ENCODE measurements at places on chromosomes 6 and 20.

DNA sequence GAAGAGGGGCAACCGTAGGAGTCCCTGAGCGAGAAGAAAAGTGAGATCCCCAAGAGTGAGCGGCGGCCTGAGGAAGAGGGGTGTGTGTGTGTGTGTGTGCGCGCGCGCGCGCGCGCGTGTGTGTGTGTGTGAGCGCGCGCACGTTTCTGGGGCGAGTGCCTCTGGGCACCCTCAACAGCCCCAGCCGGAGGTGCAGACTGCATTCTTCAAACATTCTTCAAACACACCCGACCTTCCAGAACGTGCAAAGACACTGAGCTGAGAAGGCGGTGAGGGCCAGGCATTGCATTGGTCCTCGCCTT is 76.2 kb upstream of the FOXP4 start:
- DNase-seq, result no peak

GRCh38 chr6:15489261-15489962 is 173.4 kb downstream of the DTNBP1 start:
- DNase-seq, result no peak

DNA sequence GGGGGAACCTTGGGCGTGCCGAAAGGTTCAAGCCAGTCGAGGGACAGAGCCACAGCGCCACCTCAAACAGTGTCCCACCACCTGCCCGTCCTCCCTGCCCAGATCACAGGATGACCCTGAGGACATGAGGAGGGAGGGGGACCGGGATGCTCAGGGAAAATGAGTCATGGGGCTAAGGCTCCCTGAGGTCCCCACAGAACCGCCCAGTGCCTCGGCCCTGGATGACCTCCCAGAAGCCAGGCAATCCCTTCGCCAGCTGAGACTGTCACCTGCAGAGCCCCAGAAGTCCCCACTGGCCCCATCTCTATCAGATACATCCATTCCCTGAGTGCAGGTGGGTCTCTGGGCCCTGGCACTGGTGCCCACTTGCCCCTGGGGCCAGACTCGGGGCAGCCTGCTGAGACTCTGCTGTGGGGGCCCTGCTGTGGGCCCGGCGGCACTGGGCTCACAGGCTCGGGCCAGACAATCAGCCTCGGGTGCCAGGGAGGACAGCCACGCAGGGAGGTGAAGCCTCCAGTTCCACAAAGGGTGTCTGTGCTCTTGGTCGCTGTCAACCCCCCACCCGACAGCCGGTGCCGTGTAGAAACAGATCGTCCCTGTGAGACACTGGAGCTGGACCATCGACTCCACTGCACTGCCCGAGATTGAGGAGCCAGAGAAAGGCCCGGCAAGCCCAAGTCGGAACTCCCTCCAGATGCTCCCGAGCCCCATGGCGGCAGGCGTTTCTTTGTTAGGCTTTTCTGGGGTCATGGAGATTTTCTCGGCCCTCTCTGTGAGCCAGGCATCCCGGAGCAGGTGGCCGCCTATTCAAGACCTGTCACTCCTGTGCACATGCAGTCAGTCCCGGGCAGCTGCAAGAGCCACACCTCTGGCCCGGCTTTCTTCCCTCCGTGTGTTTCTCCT is 26.1 kb downstream of the PXDC1 start:
- no peak for DNase-seq

GRCh38 chr6:31538805-31539400 is 2.9 kb downstream of the DDX39B start:
- no peak for DNase-seq

DNA sequence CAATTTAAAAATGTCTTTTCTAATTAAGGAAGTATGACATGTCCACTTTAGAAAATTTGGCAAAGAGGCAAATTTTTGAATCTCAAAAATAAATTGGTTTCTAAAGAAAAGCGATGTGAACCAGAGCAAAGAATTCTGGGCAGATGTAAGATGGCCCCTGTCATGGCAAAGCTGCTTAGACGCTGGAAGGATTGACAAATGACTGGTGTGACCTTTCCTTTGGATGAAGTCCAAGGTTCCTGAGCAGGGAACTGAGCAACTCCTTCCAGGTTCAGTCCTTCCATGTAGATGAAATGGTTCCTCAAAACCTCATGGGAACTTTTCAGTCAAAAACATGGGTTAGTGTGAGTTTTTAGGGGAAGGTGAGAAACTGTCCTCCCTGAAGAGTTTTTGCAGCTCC is 25.1 kb downstream of the BRPF3 start:
- DNase-seq, result no peak

DNA sequence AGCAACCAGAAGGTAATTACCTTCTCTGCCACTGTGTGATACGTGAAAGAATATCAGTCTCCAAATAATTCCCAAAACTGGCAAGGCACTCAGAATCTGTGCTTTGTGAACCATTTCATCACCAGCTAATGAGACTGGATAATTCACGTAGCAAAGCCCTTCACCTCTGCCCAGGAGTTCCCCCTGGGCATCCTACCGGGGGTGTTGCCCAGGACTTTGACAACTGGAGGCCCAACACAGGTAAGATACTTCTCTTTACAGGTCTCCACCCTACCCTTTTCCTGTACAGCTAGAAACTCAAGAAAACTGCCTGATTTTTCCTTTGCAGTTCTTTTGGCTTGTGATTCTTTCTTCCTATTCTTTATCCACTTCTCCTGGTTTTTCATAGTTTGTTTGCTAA is 2.7 kb upstream of the CD24 start:
- DNase-seq, result no peak

GRCh38 chr6:168418711-168419121 is 22.3 kb upstream of the SMOC2 start:
- no peak for DNase-seq

DNA sequence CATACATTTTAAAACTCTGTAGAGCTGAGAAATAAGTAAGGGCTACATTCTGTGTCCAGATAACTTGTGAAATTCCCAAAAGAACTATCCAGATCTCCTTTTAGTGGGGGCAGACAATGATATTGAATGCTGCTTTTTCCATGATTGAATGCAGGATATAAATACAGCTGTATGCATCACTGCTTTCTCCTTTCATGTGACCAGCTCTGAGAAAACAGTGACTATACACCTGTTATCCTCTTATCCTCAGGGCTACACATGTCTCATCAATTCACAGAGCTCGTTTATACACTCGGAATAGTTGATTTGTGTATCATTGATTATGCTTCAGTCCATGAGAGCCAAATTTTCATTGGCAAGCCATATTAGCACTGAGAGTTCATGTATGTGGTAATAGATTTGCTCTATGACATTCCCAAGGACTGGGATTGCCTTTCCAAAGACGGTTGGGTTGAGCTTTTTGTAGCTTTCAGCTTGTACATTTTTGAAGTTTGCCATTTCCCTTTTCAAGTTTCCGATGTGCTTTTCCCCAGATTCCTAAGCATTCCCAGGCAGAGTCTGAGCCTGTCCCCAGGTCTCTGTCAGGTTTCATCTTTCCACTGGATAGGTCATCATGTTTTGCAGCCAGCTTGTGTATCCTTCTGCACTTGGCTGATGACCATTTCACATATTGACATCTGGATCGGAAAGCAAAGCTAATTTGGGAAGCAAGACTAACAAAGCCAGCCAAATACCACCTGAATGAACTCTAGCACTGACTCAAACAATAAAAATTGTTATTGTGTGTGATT is 97.7 kb downstream of the RFX6 start:
- no peak for DNase-seq

DNA sequence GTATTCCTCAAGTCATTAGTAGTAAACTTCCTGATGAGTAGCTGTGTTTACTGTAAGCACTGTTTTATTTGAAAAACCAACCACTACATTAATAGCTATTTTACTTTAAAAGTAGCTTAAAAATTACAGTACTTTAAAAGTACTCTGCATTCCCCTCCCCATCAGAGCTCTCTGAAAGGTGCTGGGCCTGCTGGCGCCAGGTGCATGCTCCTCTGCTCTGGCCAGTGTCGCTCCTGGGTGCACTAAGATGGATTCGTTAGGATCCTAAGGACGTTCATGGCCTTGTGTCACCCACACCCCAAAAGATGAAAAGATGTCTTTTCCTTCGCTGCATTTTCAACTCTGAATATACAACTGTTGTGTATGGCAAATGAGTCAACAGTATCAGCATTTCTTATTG is 43.9 kb upstream of the KIF25 start:
- no peak for DNase-seq

GRCh38 chr6:129866256-129866655 is 5.1 kb upstream of the TMEM244 start:
- DNase-seq, result no peak

DNA sequence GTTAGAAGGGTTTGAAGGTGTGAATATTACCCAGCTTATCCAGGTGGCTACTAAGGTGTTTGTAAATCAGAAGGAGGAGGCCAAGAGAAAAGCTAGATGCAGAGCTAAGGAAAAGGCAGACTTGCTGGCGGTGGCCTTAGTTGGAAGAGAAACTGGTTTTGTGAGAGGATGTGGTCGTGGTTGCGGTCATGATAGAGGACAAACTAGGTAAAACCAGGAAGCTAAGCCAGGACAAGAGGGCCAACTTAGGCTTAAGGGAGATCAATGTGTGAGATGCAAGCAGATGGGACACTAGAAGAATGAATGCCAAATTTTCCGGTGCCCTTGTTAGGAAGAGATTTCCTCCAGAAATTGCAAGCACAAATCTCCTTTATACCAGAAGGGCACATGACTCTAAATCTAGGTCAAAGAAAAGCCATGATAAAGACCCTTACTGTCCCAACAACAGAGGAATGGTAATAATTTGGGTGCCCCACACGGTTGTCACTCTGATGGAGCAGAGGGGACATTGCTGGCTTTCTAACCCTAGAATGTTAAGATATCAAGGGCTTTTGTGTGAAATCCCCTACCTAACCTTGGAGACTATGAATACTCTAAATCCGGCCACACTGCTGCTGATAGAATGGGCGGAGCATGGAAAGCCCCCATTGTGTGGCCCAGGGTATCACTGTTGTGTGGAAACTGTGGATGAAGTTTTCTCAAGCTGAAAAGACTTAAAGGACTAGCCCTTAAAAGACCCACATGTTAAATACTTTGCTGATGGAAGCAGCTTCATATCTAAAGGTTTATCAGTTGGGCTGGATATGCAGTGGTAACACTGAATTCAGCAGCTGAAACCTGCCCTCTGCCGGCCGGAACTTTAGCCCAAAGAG is 7.8 kb downstream of the IL22RA2 start:
- DNase-seq, result no peak

DNA sequence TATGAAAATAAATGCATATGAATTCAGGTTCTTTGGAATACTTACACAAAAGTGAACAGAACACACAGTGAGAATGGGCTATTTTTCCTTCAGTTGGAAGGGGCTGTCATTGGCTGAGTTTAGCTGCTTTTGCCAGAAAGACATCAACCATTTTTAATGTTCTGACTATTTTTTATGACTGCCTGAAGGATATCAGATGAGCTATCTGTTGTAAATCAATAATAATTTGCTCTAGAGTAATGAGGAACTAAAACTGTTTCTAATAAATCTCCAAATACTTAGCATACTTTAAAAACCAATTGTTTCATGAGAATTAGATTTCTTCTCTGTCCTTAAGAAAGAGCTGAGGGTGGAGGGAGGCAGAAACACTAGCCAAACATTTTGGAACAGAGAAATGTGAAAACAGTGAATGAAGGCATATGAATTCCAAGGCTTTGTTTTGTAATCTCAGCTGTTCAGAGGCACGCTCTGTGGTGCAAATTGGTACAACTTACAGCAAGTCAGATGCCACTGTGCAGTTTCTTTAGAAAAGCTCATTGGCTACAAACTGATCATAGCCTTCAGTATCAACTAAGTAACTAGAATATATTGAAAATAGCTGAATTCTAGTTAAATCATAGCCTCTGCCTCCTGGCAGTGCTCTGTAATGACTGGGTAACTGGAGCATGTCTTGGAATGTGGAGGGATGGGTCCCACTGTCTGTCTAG is 228.9 kb upstream of the JAG1 start:
- no peak for DNase-seq

DNA sequence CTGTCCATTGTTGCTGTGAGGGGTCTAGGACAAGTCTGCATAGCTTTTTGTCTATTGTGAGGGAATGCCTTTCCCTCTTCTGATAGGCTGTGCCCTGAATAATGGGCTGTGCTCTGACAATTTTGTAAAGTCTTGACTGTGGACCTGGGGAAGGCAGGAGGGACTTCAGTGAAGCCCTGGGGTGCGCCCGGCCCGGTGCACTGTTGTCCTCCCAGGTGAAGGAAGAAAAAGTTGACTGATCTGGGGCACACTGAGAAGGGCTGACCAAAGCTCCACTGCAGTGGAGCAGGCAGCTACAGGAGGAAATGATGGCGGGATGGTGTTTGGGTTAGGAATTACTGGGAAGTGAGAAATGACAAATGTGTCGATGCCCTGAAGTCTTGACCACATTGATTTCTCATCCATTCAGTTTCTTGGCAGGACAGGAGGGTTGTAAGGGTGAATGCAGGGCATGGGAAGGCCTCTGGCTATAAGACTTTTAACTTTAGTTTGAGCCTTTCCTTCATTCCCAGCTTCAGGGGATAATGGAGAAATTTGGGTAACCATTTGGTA is 224.0 kb upstream of the CST7 start:
- DNase-seq, result no peak

DNA sequence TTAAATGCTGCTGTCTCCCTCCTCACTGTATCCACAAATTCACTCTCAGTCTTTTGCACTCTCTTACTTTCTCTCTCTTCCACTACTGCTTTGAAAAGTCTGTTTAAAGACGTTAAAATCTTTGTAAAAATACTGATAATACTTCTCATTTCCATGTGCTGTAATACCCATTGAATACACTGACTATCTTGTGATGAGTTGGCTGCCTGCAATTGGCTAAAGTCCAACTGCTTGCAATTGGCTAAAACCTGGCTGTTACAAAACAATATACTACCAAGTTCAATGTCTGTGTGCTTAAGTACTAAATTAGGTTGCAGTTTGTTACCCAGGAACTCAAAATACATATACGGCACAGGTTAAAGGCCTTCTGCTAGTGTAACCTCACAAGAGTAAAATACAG is 264.8 kb downstream of the THBS2 start:
- no peak for DNase-seq

DNA sequence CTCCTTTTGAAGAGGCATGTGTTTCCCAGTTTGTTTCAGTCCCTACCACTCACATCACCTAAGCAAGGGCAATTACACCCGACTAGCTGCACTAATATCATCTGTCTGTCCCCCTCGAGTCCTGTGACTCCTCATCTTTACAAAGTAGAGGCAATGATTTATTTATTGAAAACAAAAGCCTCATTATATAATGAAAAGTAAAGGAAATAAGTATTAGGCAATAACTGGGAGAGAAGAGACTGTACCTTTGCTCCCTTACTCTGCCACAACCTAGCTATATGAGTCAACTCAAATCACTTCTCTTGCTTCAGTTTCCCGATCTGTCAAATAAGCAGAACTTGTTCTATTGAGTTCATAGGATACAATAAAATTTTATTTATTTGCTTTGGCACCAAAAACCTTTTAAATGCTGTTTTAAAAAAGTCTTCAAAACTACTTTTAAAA is 38.9 kb downstream of the CSNK2A1 start:
- DNase-seq, result no peak

- no peak for DNase-seq
These were observed 117.4 kb upstream of the FRMD1 start for GRCh38 chr6:168196385-168196860.

All from stimulated activated CD8-positive, alpha-beta memory T cell treated with anti-CD3 and anti-CD28 coated beads, Interleukin-15, amount 100 ng/mL, for 4 hours (primary cell).